ENCODE measurements at places on chromosomes 1 and 21.

DNA sequence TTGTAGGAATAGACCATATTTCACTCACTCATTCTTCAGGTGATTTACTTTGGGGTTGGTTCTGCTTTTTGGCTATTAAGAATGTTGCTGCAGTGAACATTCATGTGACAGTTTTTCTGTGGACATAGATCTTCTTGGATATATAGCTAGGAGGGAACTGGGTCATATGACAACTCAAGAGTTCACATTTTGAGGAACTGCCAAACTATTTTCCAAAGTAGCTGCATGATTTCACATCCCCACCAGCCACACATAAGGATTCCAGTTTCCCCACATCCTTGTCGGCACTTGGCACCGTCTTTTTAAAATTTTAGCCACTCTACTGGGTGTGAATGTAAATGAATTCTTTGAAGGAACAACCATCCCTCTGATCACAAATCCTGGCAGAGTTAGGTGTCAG, 126.0 kb downstream of the PRDM2 start:
- DNase-seq, result no peak

DNA sequence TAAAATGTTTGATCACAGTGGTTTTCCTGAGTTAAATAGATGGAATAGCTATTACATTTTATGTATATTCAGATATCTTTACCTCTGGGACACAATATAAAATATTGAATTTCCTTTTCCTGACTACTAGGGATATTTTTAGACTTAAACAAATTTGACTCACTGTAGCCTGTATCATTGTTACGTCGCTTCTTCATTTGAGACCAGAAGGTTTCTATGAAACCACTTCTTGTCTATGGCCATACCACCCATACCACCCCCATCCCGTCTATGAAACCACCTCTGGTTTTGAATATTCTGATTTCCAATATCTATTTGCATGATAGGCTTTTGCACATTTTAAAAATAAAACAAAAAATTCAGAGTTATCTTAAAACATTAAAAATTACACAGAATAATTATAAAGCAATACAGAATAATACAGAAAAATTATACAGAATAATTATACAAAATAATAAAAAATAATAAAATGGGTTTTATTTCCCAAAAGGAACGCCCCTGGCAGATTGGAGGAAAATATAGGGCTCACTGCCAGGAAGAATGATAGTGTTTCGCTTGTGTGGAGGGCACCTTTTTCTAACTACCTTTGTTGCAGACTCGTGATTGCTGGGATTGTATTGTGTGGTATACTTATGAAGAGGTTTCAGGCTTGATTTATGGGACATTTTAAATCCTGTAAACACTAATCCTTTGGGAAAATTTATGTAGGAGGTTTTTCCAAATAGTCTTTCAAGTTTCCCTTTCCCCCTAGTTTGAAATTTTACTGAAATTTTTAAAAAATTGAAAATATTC, 4.7 kb downstream of the SPEN start:
- DNase-seq, result no peak

- DNase-seq, result no peak
Measured at GRCh38 chr1:214404571-214405213, 123.7 kb downstream of the SMYD2 start.

- DNase-seq, result no peak
Measured at GRCh38 chr1:209829716-209830115, 1.9 kb downstream of the UTP25 start.

DNA sequence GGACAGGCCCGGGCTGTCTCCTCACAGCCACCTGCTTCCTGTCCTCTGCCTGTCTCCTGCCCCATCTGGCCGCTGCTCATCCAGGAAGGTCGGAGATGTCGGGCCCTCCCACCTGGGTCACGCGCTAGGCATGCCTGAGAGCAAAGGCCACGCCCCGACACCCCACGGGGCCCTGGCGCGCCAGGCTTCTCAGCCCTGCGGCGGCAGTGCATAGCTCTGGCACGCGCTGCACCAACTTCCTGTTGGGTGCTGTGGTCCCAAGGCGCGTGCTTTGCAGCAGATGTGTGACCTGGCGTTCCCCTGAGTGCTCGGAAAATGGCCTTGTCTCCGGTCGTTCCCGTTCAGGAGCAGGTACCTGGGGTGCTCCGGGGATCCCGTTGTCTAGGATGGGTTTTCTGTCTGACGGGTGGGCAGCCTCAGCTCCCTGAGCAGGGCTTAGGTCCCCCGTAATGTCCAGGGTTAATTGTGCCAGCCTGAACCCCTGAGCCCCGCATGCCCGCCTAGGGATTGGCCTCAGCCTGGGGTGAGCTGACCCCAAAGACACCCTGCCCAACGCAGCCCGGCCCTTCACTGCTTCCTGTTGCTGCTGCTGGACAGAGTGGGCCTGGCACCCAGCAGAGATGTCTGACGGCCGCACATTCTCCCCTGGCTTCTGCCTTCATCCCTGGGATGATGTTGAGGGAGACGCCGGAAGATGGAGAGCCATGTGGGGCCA, 19.4 kb upstream of the KCNAB2 start:
- peak; percentile 95 for DNase-seq

GRCh38 chr1:165443539-165444311, 1.2 kb downstream of the RXRG start:
- no peak for DNase-seq

GRCh38 chr1:11645670-11646265, 8.5 kb downstream of the FBXO2 start:
- DNase-seq, result peak; percentile 82

DNA sequence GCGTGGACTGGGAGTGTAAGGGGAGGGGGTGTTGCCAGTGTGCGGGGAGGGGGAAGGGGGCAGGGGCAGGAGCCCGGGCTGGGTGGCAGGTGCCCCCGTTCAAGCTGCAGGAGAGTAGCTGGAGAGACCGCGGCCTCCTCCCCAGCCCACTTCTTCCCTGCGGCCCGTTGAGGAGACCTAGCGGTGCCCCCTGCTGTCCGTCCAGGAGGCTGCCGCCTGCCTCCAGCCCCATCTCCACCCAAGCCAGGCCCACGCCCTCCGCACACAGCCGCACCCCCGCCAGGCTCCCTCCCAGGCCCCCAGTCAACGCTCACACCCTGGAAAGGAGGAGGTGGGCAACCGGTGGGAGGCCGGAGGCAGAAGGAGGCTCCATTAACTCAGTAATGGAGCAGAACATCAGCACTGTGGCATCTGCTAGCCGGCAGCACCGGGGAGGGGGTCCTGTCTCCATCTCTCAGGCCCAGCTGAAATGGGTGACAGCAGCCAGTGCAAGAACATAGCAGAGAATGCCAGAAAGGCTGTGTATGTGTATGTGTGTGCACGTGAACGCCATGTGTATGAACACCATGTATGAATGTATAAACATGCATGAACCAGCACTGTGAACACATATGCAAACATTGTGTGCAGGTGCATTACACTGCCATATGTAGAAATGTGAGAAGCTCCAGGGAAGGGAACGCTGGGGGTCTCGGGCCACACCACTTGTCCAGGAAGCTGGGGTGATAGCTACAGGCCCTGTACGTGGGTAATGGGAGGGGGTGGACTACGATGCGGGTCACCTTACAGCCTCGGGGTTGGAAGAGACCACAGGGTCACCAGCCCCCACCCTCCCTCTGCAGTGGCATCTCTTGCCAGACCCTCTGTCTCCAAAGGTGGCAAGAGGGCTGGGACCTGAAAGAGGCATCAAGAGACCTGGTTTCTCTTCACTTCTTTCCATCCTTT, 84.6 kb downstream of the SYT2 start:
- peak; percentile 63 for DNase-seq

DNA sequence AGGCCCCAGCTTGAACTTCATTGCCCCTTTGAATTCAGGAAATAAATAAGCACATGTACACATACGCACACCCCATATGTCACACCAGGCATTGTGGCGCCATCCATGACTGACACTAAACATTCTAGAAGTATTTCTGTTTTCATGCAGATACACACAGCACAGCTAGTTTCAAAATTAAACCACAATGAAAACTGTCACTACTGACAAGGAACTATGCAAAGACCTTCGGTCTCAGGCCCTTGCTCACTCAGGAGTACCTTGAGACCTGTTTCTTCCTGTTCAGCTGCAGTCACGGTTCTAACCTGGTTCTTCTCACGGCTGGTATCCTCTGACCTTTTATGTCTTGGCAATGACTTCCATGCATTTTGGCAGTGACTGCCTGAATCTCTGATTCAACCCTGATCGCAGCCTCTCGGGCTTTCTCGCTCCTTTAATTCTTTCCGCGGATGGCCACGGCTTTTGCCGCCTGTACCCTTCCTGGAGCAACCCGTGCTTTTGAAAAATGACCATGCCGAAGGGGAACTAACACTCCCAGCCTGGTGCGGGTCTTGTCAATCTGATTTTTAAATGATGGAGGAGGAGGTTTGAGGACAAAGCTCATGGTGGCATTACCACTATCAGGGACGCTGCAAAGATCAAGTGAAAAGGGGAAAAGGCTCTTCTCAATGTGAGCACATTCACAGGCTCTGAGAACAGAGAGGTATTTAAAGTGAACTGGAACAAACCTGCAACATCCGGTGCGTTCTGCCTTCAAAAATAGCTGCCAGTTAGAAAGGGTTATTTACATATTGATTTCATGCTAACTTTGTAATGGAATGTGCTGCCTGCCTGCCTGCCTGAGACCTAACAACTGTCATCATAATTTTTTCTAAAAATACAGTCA, 384.6 kb downstream of the RRAGC start:
- DNase-seq, result no peak

- no peak for DNase-seq
Measured at GRCh38 chr1:38448893-38449292, 402.3 kb upstream of the POU3F1 start.

DNA sequence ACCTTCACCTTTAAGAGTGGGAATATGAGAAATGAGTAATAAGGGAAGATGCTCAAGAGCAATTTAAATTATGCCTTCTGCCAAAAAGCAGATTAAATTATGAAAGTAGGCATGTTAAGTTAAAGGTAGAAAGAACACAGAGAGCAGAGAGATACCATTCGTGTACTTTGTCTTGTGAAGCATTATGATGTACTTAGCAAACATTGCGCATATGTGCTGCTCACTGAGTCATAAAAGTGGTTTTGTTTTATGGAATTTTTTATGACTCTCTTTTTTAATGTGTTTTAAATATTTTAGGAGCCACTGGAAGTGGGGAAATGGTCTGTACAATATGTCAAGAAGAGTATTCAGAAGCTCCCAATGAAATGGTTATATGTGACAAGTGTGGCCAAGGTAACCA, 35.3 kb downstream of the MTF2 start:
- DNase-seq, result no peak

DNA sequence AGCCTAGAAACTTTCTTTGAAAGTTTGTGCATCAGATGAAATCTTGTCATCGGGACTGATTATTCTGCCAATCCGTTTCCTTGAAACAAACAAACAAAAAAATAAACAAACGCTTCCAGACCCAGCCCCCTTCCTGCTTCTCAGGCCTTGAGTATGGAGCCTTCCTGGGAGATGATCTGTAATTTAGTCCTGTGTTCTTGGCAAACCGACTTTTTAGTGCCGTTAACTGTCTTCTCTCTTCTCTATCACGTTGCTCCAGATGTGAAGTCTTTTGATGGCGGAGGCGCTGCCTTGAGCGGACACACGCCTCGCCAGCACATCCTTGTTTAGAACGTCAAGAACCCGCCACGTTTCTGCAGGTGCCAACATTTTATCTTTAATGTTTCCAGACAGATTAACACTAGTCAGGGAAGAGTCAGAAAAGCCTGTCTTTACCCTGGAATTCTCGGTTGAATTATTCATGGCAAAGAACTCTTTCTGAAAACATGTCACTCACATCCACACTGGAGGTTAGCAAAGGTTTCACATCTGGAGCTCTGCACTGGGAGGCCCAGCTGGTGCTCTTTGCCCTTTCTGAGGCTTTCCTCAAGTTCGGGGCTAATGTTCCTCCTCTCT, 265.7 kb upstream of the C1orf174 start:
- no peak for DNase-seq

DNA sequence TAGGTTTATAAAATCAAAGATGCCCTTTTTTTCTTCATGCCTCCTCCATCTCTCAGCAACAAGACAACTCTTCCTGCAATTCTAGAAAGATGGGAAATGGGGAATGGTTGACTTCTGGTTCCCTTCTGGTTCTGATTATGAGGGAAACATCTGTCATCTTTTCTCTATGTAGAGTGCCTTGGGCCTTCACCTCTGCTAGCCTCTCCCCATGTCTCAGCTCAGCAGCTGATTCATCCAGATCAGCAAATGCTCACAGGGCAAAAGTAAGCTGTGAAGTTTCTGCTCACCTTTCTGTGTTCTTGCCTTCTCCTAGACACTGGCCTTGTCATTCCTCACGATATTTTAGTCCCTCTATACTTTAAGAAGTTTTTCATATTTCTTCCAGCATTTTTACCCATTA, 17.8 kb upstream of the BECN2 start:
- DNase-seq, result no peak

DNA sequence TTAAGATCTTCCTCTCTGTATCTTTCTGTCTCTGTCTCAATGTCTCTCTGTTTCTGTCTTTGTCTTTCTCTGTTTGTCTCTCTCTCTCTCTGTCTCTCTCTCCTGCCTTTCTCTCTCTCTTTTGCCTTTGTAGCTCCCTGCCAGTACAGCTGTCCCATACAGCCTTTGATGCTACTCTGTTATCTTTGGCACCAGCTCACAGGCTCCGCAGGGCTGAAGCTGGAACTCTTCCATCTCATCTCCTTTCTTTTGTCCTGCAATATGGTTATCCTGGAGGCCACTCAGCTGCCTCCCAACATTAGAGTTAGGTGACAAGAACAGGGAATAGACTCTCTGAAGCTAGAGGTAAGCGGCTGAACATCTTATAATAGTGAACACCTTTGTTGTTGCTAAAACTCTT, 354.3 kb upstream of the NEGR1 start:
- no peak for DNase-seq

DNA sequence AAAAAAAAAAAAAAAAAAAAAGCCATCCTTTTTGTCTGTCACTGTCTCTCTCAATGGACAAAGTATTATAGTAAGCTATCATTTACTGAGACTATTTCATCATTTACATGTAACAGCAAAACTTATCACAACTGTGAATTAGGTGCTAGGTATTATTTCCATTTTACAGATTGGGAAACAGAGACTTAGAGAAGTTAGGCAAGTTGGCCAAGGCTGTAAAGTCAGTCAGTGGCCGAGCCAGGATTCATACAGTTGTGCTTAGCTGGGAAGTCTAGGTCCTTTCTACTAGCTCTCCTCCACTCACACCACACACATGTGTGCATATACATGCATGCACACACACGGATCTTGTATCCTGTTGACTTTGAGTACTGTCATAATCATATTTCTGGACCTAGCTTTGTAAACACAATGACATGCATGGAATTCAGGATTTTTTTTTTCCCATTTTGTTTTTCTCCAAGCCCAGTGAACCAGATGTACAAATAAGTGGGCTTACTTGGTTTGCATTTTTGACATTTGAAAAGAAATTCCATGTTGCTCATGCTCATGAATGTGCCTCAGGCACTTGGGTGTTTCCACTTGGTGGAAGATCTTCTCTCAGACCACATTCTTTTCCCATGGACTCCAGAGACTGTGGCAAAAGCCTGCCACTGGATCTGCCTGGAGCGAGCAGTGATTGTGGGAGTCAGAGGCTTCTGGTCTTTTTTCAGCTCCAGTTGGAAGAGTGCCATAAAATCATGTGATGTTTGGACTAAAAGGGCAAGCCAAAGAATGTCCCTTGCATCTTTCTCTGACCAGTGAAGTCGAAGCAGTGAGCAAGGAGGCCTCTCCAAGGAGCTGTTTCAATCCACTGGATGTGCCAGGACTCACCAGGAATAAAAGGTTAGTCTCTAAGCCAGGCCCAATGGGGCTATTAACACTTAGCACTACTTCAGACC, 61.7 kb upstream of the DNAJC6 start:
- DNase-seq, result no peak

- DNase-seq, result no peak
Measured at GRCh38 chr1:150696590-150696989, 364 bp downstream of the GOLPH3L start.

All from stimulated activated naive CD8-positive, alpha-beta T cell treated with anti-CD3 and anti-CD28 coated beads, Interleukin-15, amount 100 ng/mL, for 72 hours (primary cell).